ENCODE measurements at places on chromosomes 12 and 14.

DNA sequence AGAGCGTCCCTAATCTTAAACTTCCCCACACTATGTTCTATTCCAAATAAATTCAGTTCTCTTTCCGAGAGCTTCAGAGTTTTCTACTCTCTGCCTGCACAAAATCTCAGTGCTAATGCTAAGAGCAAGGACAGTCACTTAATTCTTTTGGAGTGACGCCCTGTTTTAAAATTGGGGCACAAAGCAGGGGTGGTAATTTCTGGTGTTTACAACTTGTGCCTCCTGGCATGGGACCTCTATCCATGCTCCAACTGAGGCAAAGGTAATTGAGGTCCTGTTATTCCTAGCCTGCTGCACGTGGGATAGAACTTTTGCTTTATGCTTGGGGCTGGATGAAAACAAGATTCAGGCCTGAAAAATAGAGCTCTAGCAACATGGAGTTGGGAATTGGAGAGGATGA lies 22.9 kb downstream of the C12orf50 start:
- H3K27me3 ChIP-seq = no peaks in the 10 kb centered on the region
- DNase-seq = no peak
- H3K27ac ChIP-seq = no peak overlapping the region
- no peak overlapping the region for H3K4me3 ChIP-seq

GRCh38 chr14:27506272-27506671 lies 908.4 kb upstream of the NOVA1 start:
- no peak for DNase-seq
- no peaks in the 10 kb centered on the region for H3K4me1 ChIP-seq
- H3K4me3 ChIP-seq = no peak overlapping the region
- no peaks in the 10 kb centered on the region for H3K27me3 ChIP-seq
- no peaks in the 10 kb centered on the region for H3K36me3 ChIP-seq

DNA sequence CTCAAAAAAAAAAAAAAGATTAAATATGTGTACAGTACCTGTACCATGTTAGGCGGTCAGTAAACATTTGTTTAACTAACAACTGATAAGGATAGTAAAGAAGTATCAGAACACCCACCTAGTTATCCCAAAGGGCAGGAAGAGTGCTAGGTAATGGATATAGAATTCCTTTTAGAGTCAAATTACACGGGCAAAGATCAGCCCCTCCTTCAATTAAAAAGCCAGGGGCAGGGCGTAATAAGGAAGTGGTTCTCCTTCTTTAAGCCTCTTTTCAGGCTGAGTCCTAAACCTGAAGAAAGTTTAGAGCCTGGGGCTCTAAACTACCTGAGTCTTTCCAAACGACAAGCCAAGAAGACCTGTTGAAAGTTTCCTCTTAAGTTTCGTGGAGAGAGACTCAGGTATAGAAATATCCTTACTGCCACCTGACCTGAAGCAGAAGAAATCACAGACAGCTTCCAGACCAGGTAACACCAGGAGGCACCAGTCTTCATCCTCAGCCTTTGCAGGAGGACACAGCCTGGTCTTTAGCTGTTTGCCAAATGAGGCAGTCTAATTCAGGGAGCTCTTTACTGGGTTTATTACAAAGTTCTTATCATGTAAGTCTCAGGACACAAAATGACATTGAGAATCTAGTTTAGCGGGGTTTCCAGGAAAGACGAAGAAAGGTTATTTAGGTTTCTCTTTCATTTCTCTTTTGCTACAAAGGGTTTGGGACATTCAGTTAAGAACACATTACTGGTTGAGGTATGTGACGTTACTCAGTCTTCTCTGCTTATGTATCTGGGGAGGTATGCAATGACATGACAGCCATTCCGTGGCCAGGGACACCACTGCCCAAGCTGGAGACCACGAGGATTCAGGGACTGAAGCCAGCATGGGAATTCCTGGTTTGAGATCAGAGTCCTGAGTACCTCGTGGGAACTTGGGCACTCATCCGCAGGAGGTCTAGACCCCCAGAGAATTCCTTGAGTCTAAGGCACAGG lies at the start of gene BCL2L14:
TSS of gene BCL2L14 (plus strand) at position 266 of the 983 bp plus-strand sequence. CDS start 8,367 bp downstream, outside the sequence.
- H3K27ac ChIP-seq = no peak within 1 kb of the TSS
- H3K4me3 ChIP-seq = no peak within 1 kb of the TSS
- no peak for DNase-seq
- H3K36me3 ChIP-seq = no peaks in the 10 kb centered on the region
- H3K4me1 ChIP-seq = no peaks in the 10 kb centered on the region

- H3K4me3 ChIP-seq = no peak overlapping the region
- H3K27ac ChIP-seq = peak overlapping the region; percentile 33
- no peak for DNase-seq
- H3K27me3 ChIP-seq = no peaks in the 10 kb centered on the region
Observed at GRCh38 chr12:52267699-52268098, 6.7 kb upstream of the KRT86 start.

GRCh38 chr12:132263451-132264049 lies 65.8 kb downstream of the GALNT9 start:
- H3K27ac ChIP-seq = no peak overlapping the region
- DNase-seq = no peak
- H3K36me3 ChIP-seq = no peaks in the 10 kb centered on the region
- H3K27me3 ChIP-seq = peaks cover 82% of the 10 kb centered on the region
- H3K4me3 ChIP-seq = no peak overlapping the region

GRCh38 chr14:94675036-94675435 lies 62.8 kb downstream of the SERPINA3 start:
- H3K27me3 ChIP-seq = no peaks in the 10 kb centered on the region
- H3K4me1 ChIP-seq = no peaks in the 10 kb centered on the region
- no peak for DNase-seq
- no peak overlapping the region for H3K27ac ChIP-seq
- no peaks in the 10 kb centered on the region for H3K36me3 ChIP-seq
- H3K4me3 ChIP-seq = no peak overlapping the region

DNA sequence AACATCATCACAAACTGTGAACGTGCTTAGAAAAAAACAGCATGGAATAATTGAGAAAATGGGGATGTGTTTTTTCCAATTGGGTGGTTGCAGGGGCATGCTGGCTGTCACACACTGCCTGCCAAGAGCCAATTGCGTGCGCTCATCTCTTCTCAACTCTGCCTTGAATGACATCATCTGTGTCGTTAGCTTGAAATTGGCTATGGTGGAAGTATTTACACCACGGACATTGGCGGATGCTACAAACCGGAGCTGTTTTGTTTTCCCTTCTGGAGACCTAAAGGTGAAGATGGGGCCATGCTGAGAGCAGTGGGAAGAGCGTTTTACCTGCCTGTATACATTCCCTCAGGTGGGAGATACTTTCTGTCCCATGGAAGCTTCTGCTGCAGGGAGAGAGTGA lies 71.5 kb downstream of the PRMT8 start:
- H3K36me3 ChIP-seq = no peaks in the 10 kb centered on the region
- no peak for DNase-seq
- no peaks in the 10 kb centered on the region for H3K4me1 ChIP-seq
- H3K4me3 ChIP-seq = no peak overlapping the region
- no peak overlapping the region for H3K27ac ChIP-seq

GRCh38 chr14:80784820-80785219 lies 156.7 kb downstream of the CEP128 start:
- no peaks in the 10 kb centered on the region for H3K36me3 ChIP-seq
- no peaks in the 10 kb centered on the region for H3K27me3 ChIP-seq
- H3K4me1 ChIP-seq = no peaks in the 10 kb centered on the region
- DNase-seq = no peak

DNA sequence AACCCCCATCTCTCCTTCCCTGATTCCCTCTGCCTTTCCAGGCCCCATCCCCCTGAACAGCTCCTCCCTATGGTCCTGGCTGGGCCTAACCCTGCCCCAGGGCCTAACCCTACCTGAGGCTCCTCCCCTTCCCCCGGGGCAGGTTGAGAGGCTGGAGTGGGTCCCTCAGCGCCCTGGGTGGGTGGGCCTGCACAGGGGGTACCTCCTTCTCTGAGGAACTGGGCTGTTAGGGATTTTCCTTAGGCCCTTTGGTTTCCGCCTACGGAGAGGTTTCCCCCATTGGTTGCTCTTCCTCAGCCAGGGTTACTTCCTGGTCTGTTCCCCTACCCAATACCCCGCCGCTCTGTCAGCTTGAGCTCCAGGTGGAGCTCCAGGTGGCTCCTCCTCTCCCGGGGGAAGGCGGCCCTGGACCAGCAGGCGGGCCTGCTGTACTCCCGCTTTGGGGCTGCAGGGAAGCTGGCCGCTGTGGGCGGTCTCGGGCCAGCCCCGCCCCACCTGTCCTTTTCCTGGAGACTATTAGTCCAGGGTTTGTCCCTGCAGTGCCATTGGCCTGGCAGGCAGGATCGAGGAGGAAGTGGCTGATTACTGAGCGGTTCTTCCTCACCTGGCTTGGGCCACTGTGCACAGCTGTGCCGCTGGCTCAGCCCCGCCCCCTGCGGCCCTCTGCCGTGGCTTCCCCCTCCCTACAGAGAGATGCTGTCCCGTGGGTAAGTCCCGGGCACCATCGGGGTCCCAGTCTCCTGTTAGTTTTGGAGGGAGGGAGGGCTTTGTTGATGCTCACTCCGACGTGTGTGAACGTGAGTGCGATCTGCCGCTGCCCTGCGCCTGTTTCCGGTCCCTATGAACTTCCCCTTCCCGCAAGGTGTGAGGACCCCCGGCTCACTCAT lies 2.5 kb downstream of the C12orf57 start:
- no peaks in the 10 kb centered on the region for H3K27me3 ChIP-seq
- H3K27ac ChIP-seq = peak overlapping the region; percentile 97
- no peaks in the 10 kb centered on the region for H3K36me3 ChIP-seq
- H3K4me3 ChIP-seq = no peak overlapping the region
- DNase-seq = peak; percentile 95
- H3K4me1 ChIP-seq = peaks cover 22% of the 10 kb centered on the region

GRCh38 chr12:102512523-102512922 lies 32.2 kb upstream of the IGF1 start:
- no peaks in the 10 kb centered on the region for H3K36me3 ChIP-seq
- H3K4me1 ChIP-seq = no peaks in the 10 kb centered on the region
- DNase-seq = no peak
- H3K27ac ChIP-seq = no peak overlapping the region

DNA sequence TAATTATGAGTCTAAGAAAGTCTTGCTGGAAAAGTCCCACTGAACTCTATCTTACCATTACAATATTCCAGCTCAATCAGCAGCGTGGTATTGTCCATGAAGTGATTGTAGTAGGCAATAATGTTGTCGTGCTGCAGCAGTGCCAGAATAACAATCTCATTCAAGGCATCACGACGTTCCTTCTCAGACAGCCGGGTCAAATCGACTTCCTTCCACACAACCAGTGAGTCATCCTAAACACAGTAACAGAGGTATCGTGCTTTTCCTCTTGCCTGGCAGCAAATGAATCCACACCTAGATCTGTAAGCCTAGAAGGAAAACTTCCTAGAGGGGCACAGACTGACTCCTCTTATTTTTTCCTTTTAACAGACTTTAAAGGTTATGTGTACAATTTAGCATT lies 2.9 kb downstream of the NEK9 start:
- H3K36me3 ChIP-seq = no peaks in the 10 kb centered on the region
- H3K4me3 ChIP-seq = no peak overlapping the region
- DNase-seq = no peak
- H3K27ac ChIP-seq = peak overlapping the region; percentile 22
- no peaks in the 10 kb centered on the region for H3K4me1 ChIP-seq
- H3K27me3 ChIP-seq = no peaks in the 10 kb centered on the region

- no peak overlapping the region for H3K4me3 ChIP-seq
- no peaks in the 10 kb centered on the region for H3K36me3 ChIP-seq
- no peaks in the 10 kb centered on the region for H3K27me3 ChIP-seq
- H3K27ac ChIP-seq = no peak overlapping the region
- H3K4me1 ChIP-seq = no peaks in the 10 kb centered on the region
Observed at GRCh38 chr14:72291908-72292688, 359.9 kb downstream of the RGS6 start.

DNA sequence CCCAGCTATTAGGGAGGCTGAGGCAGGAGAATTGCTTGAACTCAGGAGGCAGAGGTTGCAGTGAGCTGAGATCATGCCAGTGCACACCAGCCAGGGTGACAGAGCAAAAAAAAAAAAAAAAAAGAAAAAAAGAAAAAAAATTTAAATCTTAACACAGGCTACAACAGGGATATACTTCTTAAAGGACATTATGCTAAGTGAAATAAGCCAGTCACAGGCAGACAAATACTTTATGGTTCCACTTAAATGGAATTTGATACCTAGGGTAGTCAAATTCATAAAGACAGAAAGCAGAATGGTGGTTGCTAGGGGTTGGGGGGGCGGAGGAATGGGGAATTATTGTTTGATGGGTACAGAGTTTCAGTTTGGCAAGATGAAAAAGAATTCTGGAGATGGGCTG lies 14.8 kb upstream of the PPTC7 start:
- no peak overlapping the region for H3K27ac ChIP-seq
- H3K4me1 ChIP-seq = no peaks in the 10 kb centered on the region
- no peak overlapping the region for H3K4me3 ChIP-seq
- H3K36me3 ChIP-seq = no peaks in the 10 kb centered on the region
- DNase-seq = no peak

DNA sequence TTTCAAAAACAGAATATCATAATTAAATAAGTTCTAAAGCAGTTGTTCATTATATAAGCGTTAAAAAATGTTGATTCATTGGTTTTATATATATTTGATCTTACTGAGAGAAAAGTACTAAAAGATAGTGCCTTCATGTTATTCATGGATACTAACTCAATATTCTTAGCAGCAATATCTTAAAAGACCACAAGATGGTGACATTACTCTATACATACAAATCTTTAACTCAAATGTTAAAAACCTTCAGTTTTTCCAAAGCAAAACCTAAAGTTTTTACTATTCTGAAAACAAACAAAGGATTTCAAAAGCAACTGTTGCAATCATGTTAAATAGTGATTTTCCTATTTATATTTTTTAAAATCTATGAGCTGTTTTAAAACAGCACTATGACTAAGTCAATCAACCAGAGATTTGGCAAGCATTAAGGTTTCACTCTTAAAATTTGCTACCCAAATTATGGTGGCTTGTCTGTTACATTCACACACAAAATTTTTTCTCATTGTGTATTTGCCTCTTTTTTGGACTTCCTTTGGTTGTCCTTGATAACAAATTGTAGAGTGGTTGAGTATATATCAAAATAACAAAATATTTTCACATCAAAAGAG lies 50.1 kb upstream of the RERGL start:
- no peak for DNase-seq
- no peaks in the 10 kb centered on the region for H3K27me3 ChIP-seq
- no peaks in the 10 kb centered on the region for H3K36me3 ChIP-seq
- H3K4me3 ChIP-seq = no peak overlapping the region
- peaks cover 14% of the 10 kb centered on the region for H3K4me1 ChIP-seq

DNA sequence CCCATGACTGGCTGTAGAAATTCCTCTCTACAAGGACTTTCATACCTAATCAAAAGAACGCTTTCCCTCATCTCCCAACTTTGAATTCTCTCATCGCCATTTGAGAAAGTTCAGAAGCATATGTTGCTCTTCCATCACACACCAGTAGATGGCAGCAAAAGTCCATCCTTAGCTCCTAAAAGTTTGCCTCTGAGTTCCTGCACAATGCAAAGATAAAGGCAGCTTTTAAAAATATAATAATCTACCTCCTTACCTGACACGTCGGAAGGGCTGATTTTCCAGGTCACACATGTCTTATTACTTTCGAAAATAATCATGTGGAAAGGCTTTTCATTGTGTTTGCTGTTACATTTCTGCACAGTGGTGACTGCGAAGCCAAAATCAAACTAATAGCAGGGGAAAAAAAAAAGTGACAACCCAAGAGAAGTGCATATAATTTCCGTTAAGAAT lies 456.7 kb upstream of the SEL1L start:
- no peak overlapping the region for H3K4me3 ChIP-seq
- no peaks in the 10 kb centered on the region for H3K4me1 ChIP-seq
- no peak for DNase-seq
- no peaks in the 10 kb centered on the region for H3K27me3 ChIP-seq
- no peaks in the 10 kb centered on the region for H3K36me3 ChIP-seq
